ENCODE measurements at places on chromosomes 6 and 20.

- peak; percentile 90 for DNase-seq
Observed at GRCh38 chr20:11012975-11013374, 339.2 kb upstream of the JAG1 start.

- no peak for DNase-seq
Observed at GRCh38 chr6:92806254-92806653, 613.1 kb downstream of the EPHA7 start.

DNA sequence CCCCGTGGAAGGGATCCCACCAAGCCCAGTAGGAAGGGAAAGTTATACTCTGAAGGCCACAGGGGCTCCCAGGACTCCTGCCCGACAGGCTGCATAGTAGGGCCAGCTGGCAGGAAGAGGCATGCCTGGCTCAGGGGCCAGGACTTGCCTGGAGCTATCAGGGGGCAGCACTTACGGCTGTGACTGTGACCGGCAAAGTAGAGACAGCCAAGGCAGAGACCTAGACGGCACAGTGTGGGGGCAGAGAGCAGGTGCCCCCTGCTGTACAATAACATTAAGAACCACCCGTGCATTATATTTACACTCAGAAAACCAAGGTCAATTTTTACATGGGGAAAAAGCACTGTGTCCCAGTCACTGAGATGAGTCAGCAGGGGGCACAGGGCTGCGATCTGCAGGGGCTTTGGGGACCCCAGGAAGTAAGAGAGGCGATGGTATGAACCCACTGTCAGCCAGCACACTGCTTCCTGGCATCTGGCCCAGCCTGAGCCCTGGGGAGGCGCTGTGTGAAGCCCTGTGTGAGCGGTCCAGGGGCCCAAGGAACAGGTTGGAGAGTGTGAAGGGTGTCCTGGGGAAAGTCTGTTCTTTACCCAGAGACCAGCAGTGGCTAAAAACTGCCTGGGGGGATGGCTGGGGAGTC is 9.9 kb downstream of the CCDC167 start:
- no peak for DNase-seq

DNA sequence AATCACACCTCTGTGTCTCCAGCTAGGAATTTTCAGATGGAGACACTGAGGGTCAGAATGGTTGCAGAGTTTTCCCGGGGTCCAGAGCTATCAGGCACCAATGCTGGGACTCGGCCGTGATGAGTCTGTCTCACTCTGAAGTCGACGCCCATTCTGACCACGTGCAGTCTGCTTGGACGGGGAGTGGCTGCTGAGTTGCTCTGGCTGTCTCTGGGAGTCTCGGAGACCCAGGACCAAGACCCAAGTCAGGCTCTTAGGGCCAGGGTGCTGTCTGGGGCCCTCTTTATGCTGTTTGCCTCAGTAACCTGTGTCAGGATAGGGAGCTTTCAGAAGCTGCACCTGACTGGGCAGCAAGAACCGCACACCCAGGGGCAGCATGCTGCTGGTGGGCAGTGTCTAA is 4.6 kb downstream of the IP6K3 start:
- DNase-seq = no peak

GRCh38 chr20:953742-954141 is 37.6 kb upstream of the ANGPT4 start:
- DNase-seq = peak; percentile 4

GRCh38 chr20:14866841-14867514 is 529.6 kb upstream of the FLRT3 start:
- no peak for DNase-seq

- peak; percentile 58 for DNase-seq
Observed at GRCh38 chr6:131519670-131520436, 53.2 kb upstream of the ARG1 start.

GRCh38 chr6:89787660-89788328 is 31.8 kb downstream of the MDN1 start:
- DNase-seq = no peak

GRCh38 chr6:150876598-150876997 is 11.1 kb downstream of the MTHFD1L start:
- peak; percentile 64 for DNase-seq

- no peak for DNase-seq
Observed at GRCh38 chr6:35784200-35784599, 3.4 kb downstream of the CLPSL1 start.

DNA sequence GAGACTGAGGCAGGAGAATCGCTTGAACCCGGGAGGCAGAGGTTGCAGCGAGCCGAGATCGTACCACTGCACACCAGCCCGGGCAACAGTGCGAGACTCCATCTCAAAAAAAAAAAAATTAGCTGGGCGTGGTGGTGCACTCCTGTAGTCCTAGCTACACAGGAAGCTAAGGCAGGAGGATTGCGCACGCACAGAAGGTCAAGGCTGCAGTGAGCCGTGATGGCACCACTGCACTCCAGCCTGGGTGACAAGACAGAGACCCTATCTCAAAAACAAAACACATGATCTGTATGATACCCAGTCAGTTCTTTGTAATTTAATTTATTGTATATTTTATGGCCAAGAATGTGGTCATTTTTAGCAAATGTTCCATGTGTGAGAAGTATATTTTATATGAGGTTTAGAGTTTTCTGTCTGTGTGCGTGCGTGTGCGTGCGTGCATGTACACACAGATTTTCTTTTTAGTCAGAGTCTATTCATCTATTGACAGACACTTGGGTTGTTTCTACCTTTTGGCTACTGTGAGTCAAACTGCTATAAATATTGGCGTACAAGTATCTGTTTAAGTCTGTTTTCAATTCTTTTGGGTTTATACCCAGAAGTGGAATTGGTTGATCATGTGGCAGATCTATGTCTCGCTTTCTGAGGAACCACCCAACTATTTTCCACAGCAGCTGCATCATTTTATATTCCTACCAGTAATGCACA is 22.2 kb upstream of the MYL9 start:
- DNase-seq = no peak

GRCh38 chr6:16712255-16712930 is 48.9 kb downstream of the ATXN1 start:
- no peak for DNase-seq

GRCh38 chr6:168192901-168193815 is 114.1 kb upstream of the FRMD1 start:
- DNase-seq = no peak

DNA sequence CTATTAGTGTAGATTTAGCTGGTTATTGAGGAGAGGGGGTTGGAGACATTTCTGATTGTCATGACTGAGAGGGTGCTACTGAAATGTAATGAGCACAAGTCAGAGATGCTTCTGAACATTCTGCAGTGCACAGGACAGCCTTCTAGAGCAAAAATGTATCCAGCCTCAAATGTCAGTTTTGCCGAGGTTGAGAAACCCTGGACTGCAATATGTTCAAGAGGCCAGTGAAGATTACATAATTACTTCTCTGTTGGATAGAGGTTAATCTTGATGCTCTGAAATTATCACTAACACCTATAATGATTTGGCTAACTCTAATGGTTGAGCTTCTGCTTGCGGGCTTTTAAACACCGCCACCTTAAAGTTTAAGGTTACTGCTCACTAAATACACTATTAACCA is 3.4 kb upstream of the DUSP22 start:
- no peak for DNase-seq

GRCh38 chr6:148818939-148819575 is 72.2 kb downstream of the UST start:
- peak; percentile 49 for DNase-seq

GRCh38 chr6:23559587-23560343 is 566.2 kb upstream of the NRSN1 start:
- DNase-seq = no peak

- no peak for DNase-seq
Observed at GRCh38 chr20:13552061-13552460, 86.7 kb downstream of the TASP1 start.

DNA sequence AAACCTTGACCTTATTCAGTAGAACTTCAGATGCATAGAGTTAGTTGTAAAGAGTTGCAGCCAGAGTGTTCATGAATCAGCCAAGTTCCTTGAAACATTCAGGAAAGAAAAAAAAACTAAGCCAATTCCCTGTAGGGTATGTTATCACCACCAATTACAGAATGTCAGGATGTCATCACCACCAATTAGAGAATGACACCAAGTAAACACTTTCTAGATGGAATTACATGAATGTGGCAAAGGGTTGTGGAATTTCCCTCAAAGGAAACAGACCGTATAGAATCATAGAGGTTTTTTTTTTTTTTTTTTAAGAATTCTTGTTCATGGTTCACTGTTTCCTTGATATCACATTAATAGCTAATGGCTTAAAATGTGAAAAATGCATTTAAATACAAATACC is 472.1 kb upstream of the RNF217 start:
- DNase-seq = no peak

- no peak for DNase-seq
Observed at GRCh38 chr20:60467771-60468170, 509.5 kb downstream of the CDH26 start.

- peak; percentile 92 for DNase-seq
Observed at GRCh38 chr6:27592481-27593199, 119.7 kb upstream of the ZNF184 start.

- peak; percentile 23 for DNase-seq
Observed at GRCh38 chr6:21595285-21596144, 2.0 kb downstream of the SOX4 start.

GRCh38 chr6:41733707-41734665 is 1.4 kb downstream of the TFEB start:
- DNase-seq = peak; percentile 63

DNA sequence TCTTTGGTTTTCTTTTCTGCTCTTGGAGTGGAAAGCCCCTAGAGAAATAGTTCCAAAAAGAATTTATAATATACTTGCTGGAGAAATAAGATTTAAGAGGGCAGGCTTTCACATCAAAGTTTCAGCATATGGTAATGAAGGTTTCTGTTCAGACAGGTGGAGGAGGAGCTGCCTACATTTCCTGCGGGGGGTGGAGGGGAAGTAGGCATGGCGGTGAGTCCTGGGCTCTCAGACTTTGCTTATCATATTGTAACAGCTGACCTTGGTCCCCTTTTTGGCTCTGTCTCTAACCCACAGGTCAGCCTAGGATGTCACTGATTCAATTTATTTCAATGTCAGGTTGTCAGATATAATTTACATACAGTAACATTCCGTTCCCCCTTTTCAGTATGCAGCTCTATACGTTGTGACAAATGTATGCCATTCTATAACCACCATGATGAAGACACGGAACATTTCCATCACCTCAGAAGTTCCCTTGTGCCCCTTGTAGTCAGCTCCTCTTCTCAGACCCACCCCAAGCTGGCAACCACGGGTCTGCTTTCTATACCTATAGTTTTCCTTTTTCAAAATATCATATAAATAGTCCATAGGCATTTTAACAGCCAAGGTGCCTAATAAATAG is 77.6 kb upstream of the GGTLC1 start:
- no peak for DNase-seq

DNA sequence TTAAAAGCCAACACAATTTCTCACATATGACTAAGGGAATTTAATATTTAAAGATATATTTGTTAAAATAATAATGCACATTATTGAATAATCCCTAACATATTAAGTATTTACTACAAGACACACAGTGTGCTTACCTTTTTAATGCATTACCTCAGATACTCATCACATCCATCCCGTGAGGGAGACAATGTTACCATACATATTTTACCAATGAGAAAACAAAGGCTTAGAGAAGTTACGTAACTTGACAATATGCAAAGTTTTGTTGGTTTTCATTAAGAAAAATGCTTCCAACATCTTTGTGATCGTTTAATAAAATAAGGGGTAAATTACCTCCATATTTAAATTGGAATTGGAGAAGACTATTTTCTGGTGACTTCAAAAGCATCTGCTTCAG is 4.3 kb downstream of the IFNGR1 start:
- DNase-seq = no peak

DNA sequence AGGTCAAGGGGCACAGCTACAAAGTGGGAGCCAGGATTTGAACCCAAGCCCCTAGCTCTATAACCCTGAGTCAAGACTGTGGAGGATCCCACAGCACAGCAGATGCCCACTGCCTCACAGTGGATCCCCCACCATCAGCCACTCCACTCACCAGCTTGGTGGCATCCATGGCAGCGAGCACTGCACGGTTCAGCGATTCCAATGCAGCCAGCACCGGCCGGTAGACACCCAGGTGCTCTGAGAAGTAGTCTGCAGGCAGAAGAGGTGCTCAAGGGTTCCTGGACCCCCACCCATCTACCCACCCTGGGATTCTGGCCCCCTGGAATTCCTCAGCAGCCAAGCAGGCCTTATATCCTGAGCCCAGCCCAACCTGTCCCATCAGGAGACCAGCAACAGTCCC is 2.5 kb downstream of the ACTL10 start:
- no peak for DNase-seq

DNA sequence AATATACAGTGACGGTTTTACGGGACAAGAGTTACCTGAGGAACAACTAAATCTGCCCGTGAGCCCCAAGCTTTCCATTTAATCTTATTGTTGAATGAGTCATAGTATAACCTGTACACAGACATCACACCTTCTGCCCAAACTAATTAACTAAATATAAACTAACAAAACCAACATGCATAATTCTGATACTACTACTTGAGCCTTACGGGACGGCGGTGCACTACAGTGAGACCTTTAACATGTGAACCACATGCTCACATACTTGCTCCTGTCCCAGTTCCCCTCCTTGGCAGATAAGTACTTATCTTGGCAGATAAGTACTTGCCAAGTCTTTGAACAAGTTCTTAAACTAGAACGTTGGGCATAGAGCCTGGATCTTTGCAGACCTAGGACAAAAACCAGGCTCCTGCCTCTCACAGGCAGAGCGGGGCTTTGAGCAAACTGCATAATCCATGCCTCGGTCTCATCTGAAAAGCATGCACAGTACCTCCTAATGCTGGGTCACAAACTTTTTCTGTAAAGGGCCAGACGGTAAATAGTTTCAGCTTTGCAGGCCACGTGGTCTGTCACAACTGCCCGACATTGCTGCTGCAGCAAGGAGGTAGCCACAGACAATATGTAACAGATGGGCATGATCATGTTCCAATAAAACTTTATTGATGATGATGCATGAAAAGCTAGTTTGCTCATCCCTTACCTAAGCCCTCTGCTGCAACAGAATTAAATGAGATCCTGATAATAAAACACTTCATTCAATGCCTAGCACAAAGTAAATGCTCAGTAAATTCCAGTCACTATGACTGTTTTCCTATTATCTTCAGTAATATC is 23.0 kb downstream of the ZNF217 start:
- DNase-seq = no peak

DNA sequence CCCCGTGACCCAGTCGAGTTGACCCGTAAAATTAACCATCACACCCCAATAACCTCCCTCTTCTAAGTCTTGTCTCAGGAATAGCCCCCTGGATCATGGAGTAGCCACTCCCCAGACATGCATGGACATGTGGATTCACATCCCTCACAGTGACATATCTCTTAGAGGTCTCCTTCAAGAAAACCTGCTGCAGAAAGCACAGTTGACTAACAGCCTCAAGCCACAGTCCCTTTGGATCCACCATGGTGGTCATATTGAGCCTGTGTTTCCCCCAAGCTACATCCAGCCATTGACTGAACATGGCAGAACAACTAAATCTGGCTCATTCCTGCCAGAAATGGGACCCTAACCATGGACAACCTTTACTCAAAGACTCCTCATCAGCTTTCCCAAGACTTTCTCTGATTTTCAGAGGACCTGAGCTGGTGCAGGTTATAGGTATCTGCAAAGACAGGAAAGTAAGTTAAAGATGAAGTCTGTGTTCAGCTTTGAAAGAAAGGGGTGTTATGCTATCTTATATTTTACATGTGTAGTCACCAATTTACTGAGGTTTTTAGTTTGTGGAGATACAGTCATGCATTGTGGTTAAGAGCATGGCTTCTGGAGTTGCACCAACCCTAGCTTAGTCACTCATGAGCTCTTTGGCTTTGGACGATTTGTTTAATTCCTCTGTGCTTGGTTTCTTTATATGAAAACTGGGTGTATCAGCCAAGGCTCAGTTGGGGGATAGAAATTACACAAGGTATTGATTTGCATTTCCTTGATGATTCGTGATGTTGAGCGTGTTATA is 219.1 kb downstream of the MYLK4 start:
- DNase-seq = peak; percentile 92

- DNase-seq = no peak
Observed at GRCh38 chr20:1426231-1426849, 33.5 kb upstream of the FKBP1A start.
